G401 (cell line): ENCODE measurements at places on chromosomes 1 and 21.
A peak's percentile ranks its signal among the peaks of the same experiment; 100 is the strongest.

GRCh38 chr21:20250337-20250736 lies 747.9 kb upstream of the NCAM2 start:
- no peak for DNase-seq

- DNase-seq = no peak
These were observed 47.6 kb downstream of the B3GALT5 start for GRCh38 chr21:39660191-39660980.

GRCh38 chr1:233240371-233240770 lies 55.2 kb downstream of the PCNX2 start:
- no peak for DNase-seq

DNA sequence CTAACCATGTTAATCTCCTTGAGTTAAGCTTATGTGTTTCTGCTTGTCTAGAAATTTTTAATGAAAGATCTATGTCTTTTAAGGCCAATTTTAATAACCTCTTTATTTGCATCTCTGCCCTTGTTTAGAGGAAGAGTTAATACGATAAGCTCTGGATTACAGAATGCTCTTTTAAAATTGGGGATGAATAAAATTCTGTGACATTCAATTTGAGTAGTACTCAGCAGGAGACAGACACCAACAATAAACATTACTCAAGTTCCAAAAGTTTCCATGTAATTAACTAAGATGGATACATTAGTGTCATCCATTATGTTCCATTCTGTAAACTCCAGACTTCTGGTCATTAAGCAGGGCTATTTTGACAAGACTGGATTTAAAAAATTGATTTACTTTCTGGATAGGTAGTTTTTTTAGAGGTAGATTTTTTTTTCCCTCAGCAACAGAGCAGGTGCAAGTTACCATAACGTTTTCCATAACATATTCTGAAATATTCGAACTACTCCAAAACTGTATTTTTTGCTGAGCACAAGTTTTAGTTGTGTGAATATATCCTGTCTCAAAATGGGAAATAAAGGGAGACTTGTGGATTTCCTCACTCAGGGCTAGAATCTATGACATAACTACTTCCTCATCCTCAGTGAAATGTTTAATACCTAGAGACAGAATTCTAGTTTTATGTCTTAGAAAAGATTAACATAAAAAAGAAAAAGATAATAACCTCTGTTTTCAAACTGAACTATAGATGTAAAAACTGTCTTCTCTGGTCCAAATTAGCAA lies 221.7 kb downstream of the NEGR1 start:
- no peak for DNase-seq

DNA sequence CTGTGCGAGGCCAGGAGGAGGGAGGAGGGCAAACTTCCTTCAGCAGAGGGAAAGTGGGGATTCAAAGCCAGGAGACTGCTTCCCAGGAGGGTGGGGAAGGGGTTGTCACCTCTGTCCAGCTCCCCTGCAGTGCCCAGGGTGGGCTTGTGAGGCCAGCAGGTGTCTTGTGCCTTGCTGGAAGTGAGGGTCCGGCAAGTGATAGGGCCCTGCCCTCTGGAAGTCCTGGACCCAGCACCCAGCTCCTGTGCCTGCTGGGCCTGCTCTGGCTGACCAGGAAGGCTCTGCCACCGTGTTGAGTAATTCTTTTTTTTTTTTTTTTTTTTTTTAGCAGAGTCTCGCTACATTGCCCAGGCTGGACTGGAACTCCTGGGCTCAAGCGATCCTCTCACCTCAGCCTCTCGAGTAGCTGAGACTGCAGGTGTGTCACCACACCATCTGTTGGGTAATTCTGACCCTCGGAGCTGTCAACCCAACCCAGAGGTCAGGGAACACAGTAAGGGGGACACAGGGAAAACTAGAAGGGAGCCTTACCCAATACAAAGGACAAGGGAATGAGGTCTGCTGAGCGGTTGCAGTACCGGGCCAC lies 1.0 kb downstream of the BEST4 start:
- no peak for DNase-seq

- DNase-seq = no peak
These were observed 55.0 kb downstream of the PEX14 start for GRCh38 chr1:10529765-10530164.

DNA sequence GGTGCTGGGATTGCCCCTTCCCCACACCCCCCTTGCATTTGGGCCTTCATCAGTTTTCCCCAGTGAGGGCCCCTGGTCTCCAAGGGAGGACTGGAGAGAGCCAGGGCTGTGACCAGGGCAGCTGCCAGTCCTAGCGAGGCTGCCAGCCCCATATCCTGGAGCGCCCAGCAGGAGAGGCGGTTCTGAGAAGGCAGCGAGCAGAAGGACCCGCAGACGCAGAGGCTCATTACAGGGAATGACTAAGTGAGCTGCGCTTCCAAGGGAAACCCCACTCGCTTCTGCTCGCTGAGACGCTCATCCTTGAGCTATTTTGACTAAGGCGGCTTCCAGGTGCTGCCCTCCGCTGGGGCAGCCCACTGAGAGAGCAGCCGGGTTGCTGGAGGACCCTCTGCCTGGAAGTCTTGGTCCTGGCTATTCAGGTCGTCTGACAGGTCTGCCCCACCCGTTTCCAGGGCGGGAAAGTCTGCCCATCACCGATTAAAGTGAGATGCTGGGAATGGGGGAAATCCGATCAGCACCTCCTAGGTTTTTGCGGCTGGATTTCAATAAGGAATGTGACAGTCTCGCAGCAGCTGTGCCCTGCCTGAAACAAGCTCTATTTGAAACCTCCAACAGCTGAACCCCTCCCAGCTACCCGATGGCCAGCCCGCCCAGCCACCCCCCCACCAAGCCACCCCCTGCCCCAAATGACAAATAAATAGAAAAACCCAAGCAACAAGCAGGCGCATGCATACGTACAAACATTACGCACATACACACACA lies 2.8 kb downstream of the KCNN3 start:
- no peak for DNase-seq

DNA sequence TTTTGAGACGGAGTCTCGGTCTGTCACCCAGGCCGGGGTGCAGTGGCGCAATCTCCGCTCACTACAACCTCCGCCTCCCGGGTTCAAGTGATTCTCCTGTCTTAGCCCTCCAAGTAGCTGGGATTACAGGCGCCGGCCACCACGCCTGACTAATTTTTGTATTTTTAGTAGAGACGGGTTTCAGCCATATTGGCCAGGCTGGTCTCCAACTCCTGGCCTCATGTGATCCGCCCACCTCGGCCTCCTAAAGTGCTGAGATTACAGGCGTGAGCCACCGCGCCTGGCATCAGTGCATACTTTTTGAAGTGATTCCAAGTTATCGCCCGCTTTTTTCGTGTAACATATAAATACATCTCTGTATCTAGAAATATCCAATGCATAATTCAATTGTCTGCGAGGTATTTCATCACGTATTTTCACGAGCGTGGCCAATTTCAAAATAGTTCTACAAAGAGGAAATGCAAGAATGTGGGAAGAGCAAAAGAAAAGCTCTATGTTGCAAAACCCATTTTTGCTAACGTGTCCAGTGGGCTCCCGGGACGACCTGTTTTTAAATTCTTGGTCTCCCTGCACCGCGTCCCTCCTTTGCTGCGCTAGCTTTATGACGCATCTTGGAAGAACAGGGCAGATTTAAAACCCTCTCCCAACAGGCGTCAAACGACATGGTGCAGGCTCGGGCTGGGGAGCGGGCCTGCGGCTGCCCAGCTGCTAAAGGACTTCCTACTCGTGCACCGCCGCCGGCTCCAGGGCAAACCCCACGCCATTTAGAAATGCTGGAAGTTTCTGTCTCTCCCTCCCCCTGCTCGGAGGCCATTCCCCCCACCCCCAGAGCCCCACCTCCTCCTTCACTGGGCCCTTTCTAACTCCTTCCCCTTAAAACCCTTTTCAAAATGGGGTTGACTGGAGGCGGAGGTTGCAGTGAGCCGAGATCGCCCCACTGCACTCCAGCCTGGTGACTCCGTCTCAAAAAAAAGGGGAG lies 923 bp upstream of the IFNGR2 start:
- peak; percentile 59 for DNase-seq

DNA sequence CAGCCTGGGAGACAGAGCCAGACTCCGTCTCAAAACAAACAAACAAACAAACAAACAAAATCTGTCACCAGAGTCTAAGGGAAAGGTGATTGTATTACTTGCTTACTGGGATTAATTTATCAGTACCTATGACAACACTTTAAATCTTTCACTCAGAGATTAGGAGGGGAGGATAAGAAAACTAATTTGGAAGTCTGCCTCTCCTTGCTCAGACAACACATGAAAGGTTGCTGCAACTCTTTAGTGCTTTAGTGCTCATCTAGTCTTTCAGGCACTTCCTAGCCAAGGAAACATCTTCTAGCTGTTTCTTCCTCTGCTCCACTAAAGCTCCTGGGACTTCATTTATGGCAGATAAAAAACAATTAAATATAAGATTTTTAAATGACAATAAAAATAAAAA lies 7.3 kb upstream of the FMN2 start:
- DNase-seq = no peak

DNA sequence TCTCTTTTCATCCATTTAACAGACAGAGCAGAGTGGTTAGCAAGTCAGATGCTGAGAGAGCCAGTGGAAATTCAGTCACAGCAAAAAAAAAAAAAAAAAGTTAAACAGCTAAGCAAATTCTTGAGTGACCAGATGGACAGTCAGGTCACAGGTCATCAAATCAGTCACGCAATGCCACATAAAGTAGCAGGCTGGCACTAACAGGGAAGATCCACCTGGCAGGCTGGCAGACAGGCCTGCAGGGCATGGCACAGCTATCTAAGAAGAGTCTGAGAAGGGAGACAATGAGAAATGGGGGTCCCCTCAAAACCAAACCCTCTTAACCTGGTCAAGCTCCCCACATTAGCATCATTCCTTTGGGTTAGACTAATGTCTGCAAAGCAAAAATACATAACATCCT lies 371.9 kb downstream of the TTLL7 start:
- DNase-seq = peak; percentile 35

- no peak for DNase-seq
These were observed 17.5 kb downstream of the PSMB2 start for GRCh38 chr1:35623832-35624231.

- DNase-seq = no peak
These were observed 9.4 kb downstream of the SLX9 start for GRCh38 chr21:44949161-44949778.

DNA sequence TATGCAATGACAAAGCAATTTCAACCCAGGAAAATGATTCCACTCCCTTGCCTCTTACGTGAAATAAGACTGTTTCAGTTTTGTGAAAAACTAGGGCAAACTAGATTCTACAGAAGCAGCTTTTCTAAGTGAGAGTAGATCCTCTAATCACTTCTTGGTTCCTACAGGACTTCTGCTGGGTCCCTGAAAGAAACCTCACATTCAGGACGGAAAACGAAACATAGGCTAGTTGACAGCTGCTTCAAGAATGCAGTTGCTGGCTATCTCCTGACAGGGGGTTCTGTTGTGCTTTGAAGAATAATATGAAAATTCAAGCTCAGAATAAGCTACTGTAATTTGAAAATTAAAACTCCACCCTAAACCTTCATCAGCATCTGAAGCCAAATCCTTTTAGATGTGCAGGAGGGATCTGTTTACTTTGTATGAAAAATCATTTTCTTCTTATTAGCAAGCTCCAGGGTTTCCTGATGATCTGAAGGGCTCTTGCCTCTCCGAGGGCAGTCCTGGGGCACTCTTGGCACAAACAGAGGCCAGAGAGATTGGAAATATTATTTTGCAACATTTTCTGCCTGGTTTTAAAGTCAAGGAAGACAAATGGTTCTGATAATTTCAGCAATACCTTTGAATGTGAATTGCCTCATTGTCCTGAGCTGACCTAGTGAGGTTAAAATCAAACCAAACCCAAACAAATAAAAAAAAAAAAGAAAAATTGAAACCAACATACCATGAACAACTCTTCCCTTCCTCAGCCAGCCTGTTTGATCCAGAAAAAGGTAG lies 55.0 kb downstream of the NTMT2 start:
- no peak for DNase-seq

- no peak for DNase-seq
These were observed 2.6 kb downstream of the S100A16 start for GRCh38 chr1:153610334-153610733.

GRCh38 chr1:90386899-90387720 lies 330.0 kb downstream of the BARHL2 start:
- no peak for DNase-seq

GRCh38 chr21:14236180-14236579 lies 20.2 kb downstream of the RBM11 start:
- DNase-seq = no peak

GRCh38 chr1:67632356-67632755 lies 52.6 kb upstream of the GADD45A start:
- no peak for DNase-seq

DNA sequence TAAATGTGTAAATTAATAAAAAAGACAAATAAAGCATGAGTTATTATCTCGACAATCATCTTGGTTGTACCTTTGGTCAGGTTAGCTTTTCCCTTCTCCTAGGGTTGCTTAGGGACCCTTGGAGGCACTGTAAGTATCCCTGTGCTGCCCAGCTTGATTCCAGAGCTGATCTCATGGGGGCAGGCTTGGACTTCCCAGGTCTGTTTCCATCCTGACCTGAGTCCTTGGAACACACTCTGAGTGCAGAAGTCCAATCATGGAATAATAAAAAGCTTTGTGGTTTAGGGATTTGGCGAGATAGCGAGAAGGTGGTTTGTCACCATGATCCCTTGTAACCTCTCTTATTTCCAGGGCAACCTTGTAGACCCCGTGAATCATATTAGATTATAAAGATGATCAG lies 18.7 kb upstream of the PAPPA2 start:
- no peak for DNase-seq

DNA sequence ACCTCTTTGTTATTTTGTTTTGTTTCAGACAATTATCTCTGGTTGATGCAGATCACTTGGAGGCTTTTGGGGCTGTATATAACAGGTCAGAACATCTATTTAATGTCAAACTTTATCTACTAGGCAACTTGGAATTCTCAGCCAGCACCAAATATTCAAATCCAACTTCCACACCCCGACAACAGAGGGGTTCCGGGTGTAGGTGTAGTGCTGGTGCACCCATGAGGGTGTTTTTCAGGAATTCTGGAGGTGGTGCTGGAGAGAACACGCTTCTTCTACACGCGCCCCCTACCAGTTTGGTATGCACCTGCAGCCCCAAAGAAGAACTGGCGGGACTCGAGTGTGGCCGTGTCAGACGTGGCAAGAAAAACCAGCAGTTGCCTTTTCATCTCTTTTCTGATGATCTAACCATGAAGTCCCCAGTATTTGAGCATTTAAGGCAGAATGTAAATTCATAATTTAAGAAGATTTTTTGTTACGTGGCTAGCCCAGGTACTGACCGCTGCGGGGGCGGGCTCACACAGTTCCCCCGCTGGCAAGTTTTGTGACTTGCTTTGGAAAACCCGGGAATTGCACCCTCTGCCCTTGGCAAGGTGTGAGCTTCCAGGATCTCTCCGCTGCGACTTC lies 462 bp upstream of the TLCD4 start:
- DNase-seq = peak; percentile 87

- DNase-seq = no peak
These were observed 12.0 kb upstream of the ZNF362 start for GRCh38 chr1:33244143-33244808.

DNA sequence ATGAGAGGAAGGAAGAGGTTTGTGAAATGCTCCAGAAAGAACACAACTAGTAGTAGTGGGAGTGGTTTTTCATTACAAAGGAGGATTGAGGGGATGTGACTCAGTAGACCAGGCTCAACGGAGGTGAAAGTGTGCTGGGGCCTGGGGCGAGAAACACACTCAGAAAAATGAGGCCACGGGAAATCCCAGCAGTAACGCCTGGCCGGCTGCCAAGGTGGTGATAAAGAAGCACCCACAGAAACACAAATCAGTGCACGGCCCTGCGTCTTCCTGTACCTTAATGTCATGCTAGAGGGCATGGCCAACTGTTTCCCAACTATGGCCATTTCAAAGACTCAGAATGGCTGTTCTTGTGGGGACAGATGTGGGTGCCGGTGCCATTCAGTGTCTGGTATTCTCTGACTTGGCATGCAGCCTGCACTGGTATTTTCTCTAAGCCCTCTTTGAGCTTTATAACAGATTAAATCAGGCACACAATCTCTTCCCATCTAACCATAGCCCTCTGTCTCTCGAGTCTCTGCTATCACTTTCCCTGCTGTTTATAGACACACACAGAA lies 38.2 kb downstream of the URB2 start:
- DNase-seq = no peak
